ENCODE measurements at places on chromosomes 2 and 18.

DNA sequence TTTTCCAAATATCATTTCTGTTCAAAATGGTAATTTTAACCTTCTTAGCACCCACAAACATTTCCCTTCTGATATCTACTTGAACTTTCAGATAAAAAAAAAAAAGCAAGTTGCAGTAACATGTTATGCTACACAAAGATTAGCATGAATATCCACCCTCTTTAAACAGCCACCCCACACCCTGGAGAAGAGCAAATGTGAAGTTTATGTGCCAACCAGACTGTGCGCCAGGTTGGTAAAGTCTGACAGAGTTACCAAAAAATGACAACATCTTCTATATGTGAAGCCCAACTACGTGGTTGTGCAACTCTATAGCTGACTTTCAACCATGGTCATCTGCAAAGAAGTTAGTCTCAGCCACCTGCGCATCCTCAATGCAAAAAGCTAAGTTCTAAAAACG is 62.6 kb downstream of the BCL11A start:
- DNase-seq = no peak

DNA sequence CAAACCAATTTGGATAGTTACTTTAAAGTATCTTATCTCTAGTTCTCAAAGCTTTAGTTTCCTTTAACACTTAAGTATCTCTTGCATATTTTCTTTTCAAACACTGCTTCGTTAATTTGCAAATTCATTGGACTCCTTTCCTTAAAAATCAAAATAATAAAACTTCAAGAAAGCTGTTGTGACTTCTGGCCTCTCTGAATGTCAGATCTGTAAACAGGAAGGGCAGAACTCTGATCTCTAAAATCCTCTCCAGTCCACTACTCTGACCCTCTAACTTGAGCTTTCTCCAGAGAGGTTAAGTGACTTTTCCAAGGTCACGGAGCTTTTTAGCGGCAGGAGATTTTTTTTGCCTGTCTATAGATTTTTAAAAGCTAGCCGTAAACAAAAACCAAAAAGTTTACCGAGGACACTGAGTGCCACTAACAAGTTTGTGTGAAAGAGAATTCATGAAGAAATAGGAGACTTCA is 155.5 kb downstream of the TGIF1 start:
- no peak for DNase-seq

GRCh38 chr18:44914028-44914427 is 233.3 kb downstream of the SETBP1 start:
- no peak for DNase-seq

GRCh38 chr2:176582990-176583481 is 313.8 kb downstream of the MTX2 start:
- DNase-seq = no peak

DNA sequence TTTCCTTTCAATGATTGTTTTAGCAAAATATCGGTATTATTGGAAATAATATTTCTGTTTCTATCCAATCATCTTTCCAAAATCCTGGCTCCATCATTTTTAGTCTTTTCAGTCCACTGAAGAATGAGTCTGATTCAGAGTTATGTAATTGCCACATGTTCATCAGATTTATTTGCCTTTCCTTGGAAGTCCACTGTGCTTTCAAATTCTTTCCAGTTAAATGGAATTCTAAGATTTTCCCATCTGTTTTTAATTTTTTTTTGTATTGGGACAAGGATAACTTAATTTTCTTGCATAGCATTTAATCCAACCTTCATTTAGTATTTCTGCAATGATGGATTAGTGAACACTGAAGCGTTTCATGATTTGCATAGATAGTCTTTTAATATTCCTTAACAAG is 521.5 kb upstream of the NRXN1 start:
- DNase-seq = no peak

DNA sequence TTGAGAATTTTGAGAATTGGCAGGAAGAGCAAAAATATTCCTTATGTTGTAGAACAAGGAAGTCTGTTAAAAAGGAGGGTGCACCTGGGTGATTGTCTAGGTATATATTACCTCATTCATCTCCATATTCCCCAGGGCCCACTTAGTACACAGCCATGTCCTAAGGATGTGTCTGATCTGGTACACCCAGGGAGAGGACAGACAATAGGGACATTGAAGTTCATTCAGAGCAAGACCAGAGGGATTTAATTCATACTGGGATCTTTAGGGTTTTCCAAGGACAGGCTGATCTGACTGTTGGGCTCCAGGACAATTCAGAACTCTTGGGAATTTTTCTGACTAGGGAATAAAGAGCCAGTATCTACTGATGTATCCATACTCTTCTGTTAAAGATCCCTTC is 112.1 kb downstream of the PHLPP1 start:
- DNase-seq = no peak

All from stimulated activated CD8-positive, alpha-beta memory T cell treated with anti-CD3 and anti-CD28 coated beads, Interleukin-4, amount 100 ng/mL, for 1 hour (primary cell).